ENCODE measurements at places on chromosomes 5 and 9.

GRCh38 chr9:35771075-35771433 is 17.0 kb upstream of the MSMP start:
- no peak for DNase-seq

GRCh38 chr5:178854284-178854683 is 5.5 kb upstream of the ZNF354B start:
- DNase-seq = no peak

DNA sequence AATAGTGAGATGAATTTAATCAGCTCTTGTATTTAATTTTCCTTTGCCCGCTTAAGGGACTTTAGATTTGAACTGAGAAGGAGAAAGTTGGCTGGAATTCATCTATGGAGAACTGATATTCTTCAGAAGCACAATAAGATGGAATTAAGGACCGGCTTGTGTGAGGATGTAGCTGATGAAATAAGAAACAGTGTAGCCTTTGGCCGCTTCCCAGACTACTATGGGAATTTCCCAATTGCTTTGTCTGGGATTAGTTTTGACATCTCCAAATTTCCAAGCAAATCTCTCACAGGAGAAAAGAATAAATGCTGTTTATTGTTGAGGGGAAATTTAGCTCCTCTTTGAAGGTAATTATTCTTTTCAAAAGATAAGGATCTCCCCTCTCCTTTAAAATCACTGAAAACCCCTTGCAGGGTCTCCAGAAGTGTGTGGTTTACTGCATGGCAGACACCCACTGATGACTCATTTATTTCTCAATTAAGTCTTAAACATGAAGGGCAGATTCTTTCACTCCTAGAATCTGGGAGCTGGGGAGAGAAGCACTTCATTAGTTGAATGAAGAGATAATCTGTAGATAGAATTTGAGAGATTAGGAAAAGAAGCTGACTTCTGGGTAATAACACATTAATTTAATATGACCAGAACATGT is 606.5 kb upstream of the ADAMTS16 start:
- DNase-seq = peak; percentile 63

GRCh38 chr5:134963098-134963497 is 4.6 kb upstream of the CATSPER3 start:
- DNase-seq = no peak

DNA sequence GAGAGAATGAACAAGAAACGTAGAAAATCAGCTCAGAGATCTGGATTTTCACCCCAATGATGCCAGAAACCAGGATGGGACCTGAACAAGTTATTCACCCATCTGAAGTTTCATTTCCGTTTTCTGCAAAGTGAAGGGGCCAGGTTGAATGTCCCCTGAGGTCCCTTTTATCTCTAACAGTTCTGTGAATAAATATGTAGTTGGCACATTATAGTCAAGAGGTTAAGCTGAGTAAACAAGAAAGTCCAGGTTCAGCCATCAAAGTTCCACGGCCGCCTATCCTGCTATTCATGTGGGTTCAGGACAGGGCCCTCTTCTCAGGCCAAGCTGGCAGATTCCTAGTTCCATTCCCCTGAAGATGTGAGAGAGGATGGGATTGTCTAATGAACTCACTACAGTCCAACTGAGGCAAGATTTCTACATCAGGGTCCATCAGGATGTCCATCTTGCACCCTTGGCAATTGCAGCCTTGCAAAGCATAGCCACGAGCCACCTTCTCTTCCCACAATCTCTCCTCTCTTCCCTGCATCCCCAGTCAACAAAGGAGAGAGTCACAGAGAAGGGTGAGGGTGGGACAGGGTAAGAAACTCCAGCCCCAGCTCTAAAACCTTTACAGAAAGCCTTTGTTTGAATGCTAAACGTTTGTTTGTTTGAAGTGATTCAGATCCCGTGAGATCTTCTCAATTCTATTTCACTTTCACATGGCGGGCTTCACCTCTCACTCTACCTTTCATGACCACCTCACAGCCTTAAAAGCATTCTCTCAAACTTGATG is 311.0 kb downstream of the SLIT3 start:
- no peak for DNase-seq

- no peak for DNase-seq
These were observed 41.6 kb upstream of the ALDOB start for GRCh38 chr9:101477214-101477613.

DNA sequence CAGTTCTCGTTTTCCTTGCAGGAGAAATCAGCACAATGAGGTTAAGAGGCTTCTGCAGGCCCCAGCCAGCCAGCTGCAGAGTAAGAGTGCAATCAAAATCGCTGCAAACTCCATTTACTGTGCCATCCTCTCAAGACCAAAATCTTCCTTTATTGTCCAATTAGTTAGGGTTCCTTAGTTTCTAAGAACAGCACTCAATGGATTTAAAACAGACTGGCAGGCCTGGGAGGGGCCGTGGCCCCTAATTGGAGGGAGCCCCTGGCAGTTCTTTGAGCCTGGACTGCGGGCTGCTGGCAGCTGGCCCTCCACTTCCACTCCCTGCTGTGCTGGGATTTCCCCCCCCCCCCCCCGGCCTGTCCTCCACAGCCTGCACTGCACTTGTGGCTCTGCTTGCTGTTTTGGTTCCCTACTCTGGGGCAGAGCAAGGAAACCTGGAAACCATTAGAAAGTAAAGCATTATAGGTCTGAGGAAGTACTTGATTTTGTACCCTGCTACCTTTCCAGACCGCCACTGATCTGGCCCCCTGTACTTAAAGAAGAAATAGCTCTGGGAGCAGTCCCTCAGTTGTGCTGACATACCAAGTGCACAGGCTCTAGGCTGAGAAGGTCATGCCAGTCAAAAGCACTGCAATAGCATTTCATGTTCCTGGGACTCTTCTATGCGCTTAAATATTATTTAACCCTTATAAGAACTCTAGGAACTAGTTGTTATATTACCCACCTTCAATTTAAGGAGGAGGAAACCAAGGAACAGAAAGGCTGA is 129.0 kb downstream of the APBA1 start:
- no peak for DNase-seq

- no peak for DNase-seq
These were observed 142.4 kb downstream of the C9orf152 start for GRCh38 chr9:110065532-110065931.

- DNase-seq = no peak
These were observed 10.8 kb upstream of the NIPAL4 start for GRCh38 chr5:157449011-157449723.

DNA sequence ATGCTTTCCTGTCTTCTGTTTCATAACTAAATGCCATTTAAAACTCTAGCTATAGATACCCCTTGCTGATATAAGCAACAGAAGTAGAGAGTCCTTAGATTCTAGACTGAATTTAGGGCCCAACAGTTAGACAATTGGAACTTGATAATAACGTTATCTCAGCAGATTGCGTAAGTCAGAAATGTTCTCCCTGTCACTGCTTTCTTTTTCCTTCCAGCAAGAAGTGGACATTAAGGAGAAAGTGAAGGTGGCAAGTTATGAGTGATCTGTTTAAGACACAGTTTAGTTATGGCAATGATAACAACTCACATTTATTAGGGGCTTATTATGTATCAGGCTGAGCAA is 6.9 kb upstream of the GLIS3 start:
- DNase-seq = no peak

GRCh38 chr5:160833806-160834205 is 18.2 kb downstream of the ATP10B start:
- DNase-seq = no peak

DNA sequence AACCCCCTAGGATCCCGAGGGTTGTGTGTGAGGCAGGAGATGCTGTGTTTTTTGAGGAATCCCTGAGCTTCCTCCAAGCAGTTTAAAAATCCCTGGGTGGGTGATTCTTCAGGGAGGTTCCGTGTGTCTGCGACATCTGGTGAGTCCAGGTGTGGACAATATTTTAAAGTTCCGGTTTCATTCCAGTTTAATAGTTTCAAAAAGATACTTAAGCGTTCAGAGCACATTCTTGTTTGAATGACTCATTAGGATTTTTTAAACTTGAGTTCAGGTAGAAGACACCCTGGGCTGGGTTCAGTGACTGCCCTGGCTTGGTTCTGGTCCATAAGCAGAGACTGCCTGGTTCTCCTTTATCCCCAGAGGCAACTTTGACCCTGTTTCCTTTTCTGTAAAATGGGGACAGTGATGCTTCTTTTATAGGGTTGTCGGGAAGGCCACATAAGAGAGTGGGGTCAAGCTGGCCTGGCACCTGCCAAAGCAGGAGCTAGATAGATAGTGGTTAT is 119.2 kb downstream of the RGS3 start:
- DNase-seq = no peak

DNA sequence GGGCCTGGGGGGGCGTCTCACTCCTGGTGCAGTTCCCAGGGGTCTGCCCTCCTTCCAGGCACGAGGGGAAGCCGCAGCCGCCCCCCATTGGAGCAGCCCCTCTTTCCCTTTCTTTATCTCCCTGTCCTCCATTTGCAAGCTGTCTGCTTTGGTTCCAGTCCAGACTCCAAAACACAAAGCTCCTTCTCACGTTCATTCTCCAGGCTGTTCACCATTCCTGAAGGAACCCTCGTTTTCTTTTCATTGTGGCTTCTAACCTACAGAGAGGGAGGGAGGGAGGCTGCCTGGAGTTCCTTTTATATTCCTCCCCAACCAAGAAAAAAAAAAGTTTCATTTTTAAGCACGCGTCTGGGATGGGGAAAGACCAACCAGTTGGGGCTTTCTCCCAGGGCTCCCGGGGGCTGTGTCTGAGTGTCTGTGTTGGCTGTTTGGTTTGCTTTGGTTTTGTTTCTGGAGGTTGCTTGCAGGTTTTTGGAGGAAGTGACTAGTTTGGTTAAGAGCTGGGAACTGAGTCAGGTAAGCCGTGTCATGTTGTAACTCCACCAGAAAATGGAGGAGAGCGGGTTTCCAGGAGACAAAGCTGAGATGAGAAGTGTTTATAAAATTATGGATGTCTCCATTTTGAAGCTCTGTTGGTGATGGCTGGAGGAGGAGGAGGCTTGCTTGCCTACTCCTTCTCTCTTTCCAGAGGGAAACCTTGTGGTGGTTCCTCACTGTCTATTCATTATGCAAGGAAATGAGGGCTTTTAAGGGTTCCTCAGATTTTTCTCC is 1.6 kb downstream of the ZNF462 start:
- DNase-seq = no peak

- DNase-seq = no peak
These were observed 42.4 kb downstream of the NTRK2 start for GRCh38 chr9:84711936-84712335.

GRCh38 chr9:92728831-92729734 is 35.5 kb downstream of the BICD2 start:
- no peak for DNase-seq

GRCh38 chr5:139757727-139758509 is 37.7 kb upstream of the PSD2 start:
- DNase-seq = no peak

DNA sequence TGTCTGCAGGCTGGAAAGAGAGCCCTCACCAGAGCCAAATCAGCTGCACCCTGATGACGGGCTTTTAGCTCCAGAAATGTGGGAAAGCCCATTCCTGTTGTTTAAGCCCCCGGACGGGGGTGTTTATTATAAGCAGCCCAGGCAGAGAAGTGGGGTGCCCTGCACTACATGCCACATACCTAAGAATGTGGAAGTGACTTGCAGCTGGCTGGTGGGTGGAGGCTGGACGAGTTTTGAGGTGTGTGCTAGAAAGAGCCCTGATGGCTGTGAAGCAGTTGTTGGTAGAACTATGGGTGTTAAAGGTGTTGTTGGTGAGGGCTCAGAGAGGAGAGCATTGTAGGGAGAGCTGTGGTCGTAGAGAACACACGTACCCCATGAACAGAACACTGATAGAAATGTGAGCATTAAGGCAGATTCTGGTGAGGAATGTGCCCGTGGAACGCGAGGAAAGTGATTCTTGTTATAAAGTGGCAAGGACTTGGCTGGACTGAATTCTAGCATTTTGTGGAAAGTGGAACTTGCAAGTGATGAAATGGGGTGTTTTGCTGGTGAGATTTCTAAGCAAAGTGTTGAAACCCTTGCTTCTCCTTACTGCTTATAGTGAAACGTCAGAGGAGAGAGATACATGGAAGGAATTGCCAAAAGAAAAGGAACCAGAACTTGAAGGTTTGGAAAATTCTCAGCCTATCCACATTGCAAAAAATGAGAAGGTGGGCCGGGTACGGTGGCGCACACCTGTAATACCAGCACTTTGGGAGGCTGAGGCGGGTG is 38.9 kb downstream of the AHRR start:
- no peak for DNase-seq

DNA sequence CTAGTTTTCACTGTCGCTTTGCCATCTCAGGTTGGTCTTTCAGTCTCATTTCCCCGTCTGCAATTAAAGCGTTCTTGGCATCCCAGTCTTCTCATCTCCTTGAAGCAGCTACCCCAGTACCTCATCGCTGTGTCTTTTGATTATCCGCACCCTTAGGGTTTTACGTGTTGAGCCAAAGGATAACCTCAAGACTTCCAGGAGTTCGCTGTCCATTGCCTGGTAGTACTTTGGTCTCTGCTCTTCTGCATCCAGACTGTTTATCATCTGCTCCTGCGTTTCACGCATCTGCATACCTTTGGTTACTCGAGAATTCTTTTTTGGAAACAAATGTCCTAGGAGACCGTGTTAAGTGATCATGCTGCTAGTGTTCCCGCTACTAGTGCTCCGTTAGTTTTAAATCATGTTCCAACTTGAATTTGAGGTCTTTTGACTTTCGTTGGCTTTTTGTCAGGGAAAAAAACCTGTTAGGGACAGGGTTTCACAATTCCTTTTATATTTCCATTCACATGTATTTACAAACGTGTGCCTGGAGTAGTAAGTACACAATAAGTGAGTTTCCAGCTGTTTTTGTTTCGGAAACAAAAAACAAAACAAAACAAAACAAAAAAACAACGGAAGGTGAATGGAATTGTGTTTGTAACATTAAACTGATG is 888 bp downstream of the RABGAP1 start:
- DNase-seq = no peak

GRCh38 chr5:80763211-80763610 is 108.4 kb upstream of the DHFR start:
- DNase-seq = no peak

DNA sequence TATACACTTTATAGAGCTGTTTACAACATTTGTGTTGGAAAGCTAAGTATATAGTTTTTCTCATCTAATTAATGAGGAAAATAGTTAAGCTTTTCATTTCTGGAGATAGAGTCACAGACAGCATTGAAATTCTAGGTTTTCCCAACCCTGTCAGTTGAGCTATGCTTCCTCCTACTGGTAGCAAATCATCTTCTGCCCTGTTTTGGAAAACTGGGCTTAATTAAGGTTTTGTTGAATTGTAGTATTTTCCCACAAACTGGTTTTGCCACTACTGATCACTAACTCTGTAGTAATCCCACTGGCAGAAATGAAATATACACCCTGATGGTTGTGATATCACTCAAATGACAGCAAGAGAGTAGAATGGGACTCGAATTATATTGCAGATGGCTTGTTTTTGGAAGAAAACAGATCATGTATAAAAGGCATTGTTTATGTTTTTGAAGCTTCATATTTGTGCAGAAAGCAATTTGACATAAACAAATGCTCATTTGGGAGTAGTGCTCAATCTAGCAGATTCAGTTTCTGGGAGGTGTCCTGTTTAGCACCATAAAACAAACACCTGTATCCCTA is 46.6 kb downstream of the CD180 start:
- no peak for DNase-seq

DNA sequence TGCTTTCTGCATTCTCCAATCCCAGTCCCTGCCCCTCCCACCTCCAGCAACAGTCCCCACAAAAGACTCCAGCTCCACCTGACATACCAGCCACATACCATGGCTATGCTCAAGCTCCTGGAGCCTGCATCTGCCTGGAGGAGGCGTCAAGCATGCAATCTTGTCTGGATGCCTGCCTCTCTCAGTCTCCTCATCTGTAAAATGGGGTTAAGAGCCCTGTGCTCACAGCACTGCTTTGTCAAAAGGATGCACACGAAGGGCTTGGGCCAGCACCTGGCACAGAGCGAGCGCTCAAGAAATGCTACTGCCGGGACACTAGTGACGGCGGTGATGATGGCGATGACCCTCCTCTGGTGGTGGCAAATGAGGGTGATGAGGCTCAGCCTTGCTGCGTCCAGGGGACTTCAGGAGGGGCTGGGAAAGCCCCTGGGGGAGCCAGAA is 202.9 kb upstream of the IER5L start:
- DNase-seq = no peak
